ENCODE measurements at places on chromosomes 16 and 17.

- no peak for DNase-seq
Measured at GRCh38 chr16:27472091-27473020, 70.4 kb downstream of the IL21R start.

GRCh38 chr17:45093444-45094110 is 32.5 kb downstream of the NMT1 start:
- DNase-seq: no peak

DNA sequence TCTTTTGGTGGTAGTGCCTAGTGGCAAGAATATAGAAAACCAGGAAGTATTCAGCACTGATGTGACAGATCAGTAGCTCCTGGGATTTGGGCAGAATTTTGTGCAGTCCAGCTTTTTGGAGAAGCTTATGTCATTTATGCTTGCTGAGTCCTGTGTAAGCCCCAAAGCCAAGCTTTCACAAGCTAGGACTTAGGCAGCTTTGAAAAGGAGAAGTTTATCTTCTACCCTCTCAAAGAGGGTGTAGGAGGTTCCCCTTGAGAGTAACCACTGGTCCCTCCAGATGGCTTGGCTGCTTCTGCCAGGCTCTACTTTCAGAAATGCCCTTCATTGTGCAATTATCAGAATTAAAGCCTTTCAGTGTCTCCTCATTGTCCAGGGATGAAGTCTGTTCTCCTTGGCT is 78.8 kb downstream of the CES1 start:
- no peak for DNase-seq

GRCh38 chr17:77422104-77422747 is 281.5 kb downstream of the SEC14L1 start:
- DNase-seq: no peak

DNA sequence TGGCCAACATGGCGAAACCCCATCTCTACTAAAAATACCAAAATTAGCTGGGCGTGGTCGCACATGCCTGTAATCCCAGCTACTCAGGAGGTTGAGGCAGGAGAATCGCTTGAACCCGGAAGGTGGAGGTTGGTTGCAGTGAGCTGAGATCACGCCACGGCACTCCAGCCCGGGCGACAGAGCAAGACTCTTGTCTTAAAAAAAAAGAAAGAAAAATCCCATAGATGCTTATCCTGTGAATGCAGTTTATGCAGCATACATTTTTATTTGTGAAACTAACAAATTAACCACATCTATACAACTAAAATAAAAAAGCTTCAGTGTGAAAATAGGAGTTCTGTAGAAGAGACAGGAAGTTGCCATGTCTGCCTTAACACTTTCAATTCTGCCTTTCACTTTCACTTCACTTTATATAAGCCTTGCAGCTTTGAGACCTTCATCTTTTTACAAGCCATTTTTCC is 7.1 kb downstream of the IGSF6 start:
- no peak for DNase-seq
